ENCODE measurements at places on chromosomes 2 and 18.

- no peak for DNase-seq
These were observed 232.4 kb downstream of the MTX2 start for GRCh38 chr2:176501617-176502016.

DNA sequence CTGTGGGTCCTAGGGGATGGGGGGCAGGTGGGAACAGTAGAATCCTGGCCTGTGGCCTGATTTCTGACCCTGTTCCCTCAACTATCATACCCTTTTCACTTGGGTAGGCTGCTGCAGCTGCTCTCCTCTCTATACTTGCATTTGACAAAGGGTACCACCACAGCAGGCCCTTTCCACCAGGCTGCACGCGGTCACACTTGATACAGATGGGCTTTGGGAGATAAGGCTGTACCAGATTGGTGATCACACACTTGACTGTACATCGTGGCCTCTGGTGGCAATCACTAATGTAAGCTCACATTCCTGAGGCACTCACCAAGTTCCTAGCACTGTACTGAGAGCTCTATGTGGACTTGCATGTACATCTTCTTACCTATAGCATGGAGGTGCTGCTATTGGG is 1.6 kb upstream of the RALB start:
- no peak for DNase-seq

DNA sequence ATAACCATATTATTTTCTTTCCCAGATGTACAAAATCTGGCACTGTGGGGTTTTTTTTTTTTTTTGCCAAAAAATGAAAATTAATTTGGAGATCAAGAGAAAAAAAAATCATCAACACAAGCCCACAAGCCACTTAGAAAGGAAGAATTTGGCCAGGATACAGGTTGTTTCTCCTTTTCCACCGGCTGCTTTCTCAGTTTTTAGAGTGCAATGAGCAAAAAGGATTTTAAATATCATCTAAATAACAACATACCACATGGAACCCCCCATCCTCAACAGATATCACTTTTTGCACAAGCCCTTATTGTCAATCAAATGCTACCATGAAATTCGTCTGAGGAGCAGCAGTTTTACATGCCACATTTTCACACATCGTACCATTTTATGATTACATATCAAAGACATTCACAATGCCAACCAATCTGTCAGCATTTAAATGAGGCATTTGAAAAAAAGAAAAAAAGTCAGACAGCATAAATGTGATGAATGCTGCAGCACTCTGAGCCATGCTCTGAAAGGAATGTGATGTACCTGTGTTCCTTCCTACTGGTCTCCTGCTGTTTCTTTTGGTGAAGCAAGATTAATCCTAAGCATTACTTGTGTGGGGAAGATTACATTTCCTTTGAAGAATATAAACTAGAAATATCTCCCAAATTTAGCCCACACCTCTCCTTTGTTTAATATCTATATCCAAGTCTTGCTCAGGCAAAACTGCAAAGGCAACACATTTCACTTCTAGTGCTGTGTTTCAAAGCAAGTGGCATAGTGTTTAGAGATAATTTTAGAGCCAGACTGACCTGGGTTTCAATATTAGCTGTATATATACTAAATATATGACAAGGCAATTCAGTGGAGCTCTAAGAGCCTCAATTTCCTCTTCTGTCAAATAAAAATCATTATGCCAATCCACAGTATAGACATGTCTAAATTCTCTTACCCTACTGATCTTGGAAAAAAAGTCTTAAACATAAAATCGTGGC is 391.3 kb downstream of the CMPK2 start:
- no peak for DNase-seq

DNA sequence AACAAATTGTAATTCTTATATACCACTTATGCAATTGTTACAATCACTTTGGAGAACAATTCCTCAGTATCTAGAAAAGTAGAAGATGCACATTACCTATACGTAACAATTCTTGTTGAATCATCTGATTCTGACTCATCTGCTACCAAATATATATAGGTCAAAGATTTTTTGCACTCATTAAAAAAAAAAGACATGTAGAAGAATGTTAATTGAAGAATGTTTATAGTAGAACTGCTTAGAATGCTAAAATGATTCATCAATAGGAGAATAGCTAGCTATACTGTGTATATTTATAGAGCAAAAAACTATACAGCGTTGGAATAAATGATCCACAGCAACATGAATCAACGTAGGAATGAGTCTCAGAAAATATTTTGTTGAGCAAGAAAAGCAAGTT is 29.5 kb upstream of the STAT1 start:
- DNase-seq: no peak

All from CD14-positive monocyte (primary cell).